Urinary bladder (tissue), 4 donors: ENCODE measurements at places on chromosomes 13 and 19. TPM values are rescaled to one million over a fixed set of nuclear protein-coding genes. Genes with fewer than 3 reads are reported as not detected.

PCP2 gene
- polyA plus RNA-seq: 0.19 TPM

DIRAS1 gene
- 13.3 TPM for polyA plus RNA-seq

RYR1 gene
- polyA plus RNA-seq: 1.1 TPM

CPB2 gene
- polyA plus RNA-seq: 0.24 TPM

HPN gene
- polyA plus RNA-seq: 0.73 TPM

C1QTNF9B gene
- 0.49 TPM for polyA plus RNA-seq
